ENCODE measurements at places on chromosomes 12 and 14.
A peak's percentile ranks its signal among the peaks of the same experiment; 100 is the strongest.

GRCh38 chr14:60217713-60218112, 31.3 kb upstream of the PPM1A start:
- peak; percentile 5 for DNase-seq

- no peak for DNase-seq
Measured at GRCh38 chr12:12686472-12686871, 9.5 kb downstream of the GPR19 start.

DNA sequence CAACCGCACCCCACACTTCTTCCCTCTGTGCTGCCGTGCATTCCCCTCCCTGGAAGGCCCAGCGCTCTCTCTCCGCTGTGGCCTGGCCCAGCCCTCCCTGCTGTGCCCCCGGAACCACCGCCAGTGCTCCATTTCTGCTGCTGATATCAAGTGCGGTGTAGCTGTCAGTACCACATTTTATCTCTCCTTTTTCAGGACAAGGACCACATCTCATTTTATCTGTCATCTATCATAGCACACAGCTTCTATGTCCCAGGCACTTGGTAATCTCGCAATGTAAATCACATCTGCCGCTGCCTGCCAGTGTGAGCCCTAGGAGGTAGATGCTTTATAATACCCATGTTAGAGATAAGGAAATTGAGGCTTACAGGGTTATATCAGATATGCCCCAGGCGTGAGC, 18.3 kb downstream of the IL31 start:
- DNase-seq = no peak

DNA sequence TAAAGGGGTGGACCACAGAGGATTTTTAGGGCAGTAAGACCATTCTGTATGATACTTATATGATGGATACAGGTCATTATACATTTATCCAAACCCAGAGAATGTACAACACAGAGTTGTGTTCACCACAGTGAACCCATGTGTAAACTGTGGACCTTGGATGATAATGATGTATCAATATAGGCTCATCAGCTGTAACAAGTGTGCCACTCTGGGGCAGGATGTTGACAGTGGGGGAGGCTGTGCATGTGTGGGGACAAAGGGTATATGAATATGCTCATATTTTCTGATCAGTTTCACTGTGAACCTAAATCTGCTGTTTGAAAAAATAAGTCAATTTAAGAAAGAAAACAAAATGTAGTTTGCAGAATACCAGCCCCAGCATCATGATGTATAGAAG, 14.2 kb upstream of the OS9 start:
- no peak for DNase-seq

- no peak for DNase-seq
Measured at GRCh38 chr12:47207829-47208248, 128.1 kb upstream of the AMIGO2 start.

- DNase-seq = no peak
Measured at GRCh38 chr12:10719482-10719881, 3.6 kb downstream of the YBX3 start.
